ENCODE measurements at places on chromosomes 11 and 22.

DNA sequence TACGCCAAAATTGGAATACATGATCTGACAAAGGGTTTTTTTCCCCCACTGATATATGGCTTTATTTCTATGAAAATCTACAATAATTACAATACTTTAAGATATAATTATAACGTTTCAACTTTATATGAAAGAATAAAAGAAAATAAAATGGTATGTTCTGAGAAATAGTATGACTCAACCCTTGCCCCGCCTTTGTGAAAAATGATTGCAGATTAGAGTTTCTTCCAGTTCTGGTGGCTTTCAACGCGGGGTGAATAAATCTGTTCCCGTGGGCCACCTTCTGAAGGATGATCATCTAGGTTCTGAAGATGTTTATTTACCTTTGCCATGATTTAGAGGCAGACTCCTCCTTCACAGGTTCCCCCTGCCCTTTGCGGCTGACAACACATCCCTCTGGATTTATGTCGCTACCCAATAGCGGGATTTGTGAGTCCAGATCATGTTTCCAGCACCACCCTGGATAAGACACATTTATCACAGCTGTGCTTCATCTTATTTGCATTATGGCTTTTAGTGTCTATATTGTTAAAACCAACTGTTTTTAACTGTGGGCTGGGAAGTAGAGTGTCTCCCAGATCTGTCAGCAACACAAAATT, 607.0 kb upstream of the KIRREL3 start:
- no peak for DNase-seq

DNA sequence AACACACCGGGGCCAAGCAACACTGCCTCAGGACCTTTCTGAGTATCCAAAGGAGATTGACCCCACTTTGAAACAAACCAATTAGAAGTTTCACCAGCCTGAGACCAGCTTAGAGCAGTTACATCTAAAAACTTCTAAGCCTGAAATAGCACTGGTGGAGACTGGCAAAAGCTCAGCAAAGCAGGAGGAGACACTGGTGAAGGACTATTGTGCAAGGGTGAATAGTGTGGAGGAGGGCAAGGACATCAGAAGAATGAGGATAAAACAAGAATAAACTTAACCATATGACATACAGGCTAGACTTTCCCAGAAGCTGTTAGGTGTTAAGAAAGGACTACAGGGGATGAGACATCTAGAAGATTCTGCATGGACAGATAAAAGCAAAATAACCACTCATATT, 152.4 kb downstream of the FCHSD2 start:
- no peak for DNase-seq

DNA sequence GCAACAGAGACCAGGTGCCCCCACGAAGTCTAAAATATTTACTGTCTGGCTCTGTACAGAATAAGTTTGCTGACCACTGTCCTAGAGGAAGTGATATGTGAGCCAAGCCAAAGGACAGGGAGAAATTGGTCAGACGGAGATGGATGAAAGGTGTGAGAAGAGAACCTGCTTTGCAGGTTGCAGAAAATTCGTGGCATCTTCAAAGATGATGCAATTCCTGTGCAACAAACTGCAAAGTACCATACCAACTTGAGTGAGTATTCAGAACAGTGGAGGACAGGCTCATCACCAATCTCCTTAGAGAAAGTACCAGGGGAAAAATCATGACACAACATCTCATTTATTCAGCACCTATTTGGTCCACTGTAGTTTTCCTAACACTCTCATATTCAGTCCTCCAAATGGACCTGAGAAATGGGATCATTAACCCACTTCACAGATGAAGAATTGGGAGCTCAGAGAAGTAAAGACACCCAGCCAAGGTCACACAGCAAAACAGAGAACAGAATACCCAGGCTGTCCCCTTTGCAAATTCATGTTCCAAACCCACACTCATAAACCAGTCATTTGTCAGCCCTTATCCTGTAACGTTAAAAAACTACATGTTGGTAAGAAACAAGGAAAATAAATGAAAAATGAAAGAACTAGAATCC, 536.8 kb downstream of the MIAT start:
- DNase-seq: no peak

GRCh38 chr11:35116762-35117640, 22.0 kb upstream of the CD44 start:
- no peak for DNase-seq

DNA sequence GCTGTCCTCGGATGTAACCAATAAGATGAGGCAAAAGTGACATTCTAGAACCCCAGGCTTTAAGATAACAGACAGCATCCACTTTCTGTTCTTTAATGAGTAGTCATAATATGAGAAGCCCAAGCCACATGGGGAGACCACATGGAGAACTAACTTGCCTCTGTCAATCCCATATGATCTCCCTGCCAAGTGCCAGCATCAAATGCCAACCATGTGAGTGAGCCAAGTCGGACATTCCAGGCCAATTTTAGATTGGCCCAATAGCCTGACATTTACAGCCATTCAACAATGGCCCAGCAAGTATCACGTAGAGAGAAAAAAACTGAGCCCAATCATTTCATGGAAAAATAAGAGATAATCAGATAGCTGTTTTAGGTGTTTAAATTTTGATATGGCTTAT, 2048.3 kb upstream of the RAG2 start:
- no peak for DNase-seq

- no peak for DNase-seq
These were observed 36.9 kb downstream of the DGCR2 start for GRCh38 chr22:19085233-19085718.

DNA sequence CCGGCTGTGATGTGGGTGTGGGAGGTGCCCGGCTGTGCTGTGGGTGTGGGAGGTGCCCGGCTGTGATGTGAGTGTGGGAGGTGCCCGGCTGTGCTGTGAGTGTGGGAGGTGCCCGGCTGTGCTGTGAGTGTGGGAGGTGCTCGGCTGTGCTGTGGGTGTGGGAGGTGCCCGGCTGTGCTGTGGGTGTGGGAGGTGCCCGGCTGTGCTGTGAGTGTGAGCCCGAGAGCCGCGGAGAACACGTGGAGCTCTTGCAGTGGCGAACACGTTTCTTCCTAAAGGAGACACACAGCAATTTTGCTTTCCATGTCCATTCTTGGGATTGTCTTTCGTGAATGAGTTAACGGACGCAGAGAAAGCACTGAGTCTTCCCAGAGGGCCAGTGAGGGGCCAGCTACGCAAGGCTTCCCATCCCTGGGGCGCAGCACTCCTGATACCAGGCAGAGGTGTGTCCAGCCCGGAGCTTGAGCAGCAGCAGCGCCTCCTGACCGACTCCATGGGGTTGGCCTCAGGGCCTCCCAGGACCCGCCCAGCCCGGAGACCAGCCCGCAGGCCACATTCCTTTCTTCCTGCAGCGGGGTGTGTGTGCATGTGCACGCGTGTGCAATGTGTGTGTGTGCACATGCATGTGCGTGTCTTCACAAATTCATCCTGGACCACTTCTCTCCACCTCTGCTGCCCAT, 245.0 kb upstream of the B3GAT1 start:
- DNase-seq: no peak

- no peak for DNase-seq
These were observed 7.5 kb upstream of the MS4A7 start for GRCh38 chr11:60370811-60371298.

- no peak for DNase-seq
These were observed 21.8 kb downstream of the FAM118B start for GRCh38 chr11:126233391-126233790.

GRCh38 chr11:32473282-32473909, 38.1 kb upstream of the WT1 start:
- no peak for DNase-seq

DNA sequence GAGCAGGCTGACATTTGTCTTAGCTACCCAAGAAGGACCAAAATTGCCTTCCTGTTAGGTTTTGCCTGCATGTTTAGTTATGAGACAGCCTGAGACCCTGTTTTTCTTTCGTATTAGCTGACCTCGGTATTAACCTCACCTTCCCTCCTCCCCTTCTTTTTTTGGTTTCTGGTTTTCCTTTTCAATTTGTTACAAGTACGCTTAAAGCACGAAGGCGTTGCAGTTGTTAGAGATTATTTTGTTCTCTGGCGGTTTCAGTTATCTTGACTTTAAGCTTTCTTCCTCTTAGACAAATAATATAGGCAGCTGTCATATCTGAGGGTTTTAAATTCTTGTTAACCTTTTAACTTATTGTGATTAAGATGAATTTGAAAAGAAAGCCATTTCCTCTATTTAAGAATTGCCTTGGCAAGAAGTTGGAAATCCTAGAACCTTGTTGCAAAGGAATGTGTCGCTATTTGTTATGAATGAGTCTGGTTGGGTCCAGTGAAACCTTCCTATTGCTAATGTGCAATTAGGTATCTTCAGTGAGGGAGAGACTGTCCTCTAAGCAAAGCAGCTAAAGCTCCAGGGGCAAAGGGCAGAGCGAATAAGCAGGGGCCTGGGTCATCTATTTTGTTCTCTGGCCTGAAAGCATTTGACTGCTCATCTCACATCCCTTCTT, 45.7 kb downstream of the PACS1 start:
- no peak for DNase-seq

- no peak for DNase-seq
These were observed 12.2 kb downstream of the TKFC start for GRCh38 chr11:61345170-61345610.

DNA sequence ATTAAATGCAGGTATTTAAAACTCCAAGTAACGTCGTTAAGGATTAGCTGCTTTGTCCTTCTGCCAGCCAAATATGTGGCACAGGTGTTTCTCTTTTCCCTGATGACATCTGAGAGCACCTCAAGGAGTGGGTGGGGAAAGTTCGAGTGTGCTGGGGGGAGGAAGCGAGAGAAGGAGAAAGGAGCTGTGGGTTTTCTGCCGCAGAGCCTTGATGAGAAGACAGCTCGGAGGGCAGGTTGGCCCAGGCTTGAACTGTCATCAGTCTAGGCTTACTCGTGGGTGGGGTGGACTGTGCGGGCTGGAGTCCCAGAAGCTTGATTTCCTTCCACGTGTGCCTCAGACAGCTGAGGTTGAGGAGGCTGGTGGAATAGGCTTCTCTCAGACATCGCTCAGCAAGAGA, 15.2 kb upstream of the SORL1-AS1 start:
- DNase-seq: no peak

DNA sequence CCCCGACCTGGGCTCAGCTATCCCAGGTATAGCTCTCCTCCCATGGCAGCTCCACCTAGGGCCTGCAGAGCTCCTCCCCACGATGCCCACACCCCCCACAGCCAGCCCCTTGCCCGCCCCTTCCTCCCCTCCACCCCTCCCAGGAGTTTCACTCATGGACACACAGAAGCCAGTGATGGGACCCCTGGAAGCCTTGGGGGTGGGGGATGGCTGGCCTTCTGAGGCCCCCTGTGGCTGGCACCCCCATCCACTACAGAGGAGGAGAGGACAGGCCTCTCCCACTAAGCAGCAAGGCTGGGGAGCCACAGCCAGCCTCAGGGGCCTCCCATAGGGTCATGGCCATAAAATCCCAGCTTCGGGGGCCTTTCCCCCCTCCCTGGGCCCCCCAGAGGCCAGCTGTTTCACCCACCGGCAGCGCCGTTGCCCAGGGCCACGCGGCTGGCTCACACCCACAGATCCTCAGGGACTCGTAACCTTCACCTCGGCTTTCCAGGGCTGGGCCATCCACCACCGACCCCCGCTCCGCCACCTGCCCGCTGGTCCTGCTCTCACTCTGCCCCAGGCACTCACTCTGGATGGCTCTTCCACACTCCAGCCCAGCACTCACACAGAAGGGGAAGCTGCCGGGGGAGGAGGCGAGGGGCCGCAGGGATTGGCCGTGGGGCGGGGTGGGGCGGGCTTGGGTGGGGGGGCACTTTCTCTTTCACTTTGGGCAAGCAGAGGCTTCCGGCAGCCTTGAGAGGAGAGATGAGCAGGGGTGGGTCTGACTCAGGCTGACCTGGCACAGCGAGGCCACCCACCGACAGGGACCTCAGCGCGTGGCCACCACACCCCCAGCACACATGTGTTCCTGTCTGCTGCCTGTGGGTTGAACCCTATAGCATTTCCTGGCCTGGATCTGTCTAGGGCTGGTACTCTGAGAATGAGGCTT, 2.2 kb downstream of the SLC25A22 start:
- DNase-seq: peak; percentile 46

GRCh38 chr11:134517115-134517514, 105.1 kb upstream of the B3GAT1 start:
- DNase-seq: no peak

- DNase-seq: peak; percentile 98
These were observed 44.5 kb downstream of the TRIOBP start for GRCh38 chr22:37741312-37741795.

- DNase-seq: no peak
These were observed 53.2 kb downstream of the ALX4 start for GRCh38 chr11:44256673-44257291.

- no peak for DNase-seq
These were observed 28.7 kb upstream of the CTSD start for GRCh38 chr11:1792461-1792860.

DNA sequence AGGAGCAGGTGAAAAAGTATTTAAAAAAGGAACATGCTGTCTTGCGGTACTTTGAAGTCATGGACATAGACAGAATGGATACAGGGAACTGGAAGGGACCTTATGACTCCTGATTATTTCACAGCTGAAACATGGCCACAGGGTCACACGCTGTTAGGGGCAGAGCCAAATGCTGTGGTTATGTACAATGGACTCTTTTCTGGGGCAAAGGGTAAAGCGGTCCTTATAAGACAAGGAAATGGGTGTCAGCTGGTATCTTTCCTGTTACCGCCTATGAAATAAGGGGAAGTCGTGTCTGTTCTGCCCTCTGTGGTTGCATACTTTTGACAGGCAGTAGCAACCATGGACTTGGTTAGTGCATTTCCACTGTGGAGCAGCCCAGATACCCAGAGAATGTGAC, 12.8 kb upstream of the ST14 start:
- no peak for DNase-seq

DNA sequence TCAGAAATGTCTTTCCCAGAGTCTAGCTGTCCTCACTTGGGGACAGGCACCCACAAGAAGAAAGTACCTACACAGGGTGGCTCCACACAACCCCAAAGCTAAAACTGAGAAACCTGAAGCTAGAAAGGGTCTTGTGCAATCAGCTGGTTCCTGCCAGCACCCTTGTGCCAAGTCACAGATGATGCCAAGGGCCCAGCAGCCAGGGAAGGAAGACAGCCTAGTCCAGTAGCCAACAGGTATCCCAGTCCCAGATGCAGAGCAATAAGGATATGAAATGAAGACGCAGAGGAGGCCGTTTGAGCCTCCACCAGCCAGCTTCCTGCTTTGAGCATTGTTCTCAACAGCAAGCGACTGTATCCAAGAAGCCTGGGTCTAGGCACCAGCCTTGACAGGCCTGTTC, 6.1 kb downstream of the PLEKHA7 start:
- no peak for DNase-seq

DNA sequence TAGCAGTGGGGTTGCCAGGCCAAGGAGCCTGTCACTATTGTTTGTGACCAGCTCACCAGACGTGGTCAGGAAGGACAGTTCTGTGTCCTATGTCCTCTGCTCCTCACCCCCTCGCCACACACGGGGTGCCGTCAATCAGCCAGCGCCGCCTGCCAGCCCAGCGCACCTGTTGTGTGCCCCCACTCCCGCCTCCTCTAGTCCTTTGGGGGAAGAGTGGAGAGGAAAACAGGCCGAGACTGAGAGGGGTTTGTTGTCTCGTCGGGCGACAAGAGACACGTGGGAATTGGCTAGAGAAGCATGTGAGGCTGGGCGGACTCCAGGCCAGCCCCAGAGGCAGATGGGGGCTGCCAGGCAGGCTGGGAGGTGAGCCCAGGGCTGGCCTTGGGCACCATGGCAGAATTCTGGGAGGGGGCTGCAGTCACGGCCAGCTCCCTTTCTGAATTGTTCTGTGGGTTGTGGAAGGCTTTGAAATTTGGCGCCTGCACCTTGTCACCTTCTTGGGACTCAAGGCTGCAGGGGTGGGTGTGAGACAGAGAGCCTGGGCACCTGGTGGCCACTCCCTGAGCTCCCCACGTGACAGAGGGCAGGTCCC, 3.1 kb upstream of the KCNQ1OT1 start:
- no peak for DNase-seq
